CD4-positive, alpha-beta T cell treated with Interleukin-12 subunit alpha and Interleukin-12 subunit beta, for 1 hour (primary cell): ENCODE measurements at places on chromosomes 7 and 10.

- DNase-seq, result no peak
These were observed 2.8 kb downstream of the STK32C start for GRCh38 chr10:132304756-132305509.

DNA sequence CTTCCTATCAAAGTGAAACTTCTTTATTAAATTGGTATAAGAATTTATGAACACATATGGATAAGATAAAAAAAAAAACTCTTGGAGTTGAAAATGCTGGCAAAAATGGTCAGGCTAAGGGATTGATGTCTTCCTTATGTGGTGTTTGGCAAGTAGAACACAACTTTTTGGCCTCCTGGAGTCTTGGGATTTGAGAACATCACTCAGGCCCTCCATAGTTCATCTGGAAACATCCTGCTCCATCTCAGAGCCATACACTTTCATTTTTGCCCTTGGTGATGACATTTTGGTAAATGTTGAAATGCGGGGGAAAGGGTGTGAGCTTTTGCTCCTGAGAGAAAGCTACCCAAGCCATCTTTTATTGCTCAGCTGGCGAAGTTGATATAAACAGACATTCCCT is 27.5 kb upstream of the BTBD16 start:
- DNase-seq, result no peak

GRCh38 chr7:1136841-1137516 is 23.0 kb downstream of the ZFAND2A start:
- no peak for DNase-seq

DNA sequence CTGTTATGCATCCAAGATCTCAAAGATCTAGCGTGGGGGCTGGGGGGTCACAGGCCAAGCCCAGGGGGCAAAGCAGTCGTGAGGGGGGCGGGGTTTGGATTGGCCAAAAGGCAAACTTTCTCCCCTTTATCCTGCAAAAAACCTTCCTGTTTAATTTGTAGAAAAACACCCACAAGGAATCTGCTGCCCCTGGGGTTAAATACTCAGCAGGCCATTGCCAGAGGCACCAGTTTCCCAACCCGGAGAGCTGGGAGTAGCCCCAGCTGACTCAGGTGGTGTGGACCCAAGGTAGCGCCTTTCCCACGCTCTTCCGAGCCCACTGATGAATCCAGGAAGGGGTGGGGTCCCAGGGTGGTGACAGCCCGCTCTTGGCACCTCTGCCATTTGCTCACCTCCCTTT is 21.4 kb downstream of the KCP start:
- no peak for DNase-seq

DNA sequence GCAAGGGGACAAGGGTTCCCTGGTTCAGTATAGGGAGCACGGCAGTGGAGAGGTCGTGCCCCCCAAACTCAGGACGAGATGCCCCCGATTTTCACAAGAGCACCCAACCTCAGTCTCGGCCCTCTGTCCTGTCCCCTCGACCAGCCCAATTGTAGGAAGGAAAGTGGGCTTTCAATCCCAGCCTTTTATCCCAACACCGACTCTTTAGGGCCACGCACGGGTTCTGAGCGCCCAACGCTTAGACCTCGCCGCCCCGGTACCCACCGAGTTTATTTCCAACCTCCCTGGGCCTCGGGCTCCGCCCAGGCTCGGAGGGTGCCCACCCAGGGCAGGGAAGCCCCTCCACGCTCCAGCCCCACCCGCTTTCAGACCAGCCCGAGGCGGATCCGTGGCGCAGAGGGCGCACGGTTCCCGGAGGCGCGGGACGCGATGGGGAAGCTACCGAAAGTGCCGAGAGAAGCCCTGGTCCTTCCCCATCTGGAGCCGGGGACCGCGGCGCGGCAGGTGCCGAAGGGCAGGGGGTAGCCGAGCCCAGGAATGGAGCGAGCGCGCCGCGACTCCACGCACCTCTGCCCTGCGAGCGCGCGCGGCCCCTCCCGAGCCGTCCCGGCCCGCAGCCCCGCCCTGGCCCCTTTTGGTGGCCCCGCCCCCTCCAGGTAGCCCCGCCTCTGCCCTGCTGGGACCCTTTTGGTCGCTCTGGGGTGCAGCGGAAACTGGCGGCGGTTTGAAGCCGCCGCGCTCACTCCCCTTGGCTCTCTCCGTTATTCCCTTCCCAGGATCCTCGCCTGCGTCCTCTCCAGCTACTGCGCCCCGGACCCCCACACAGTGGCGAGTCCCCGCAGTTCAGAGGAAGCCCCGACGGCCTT is 20.4 kb downstream of the GRID2IP start:
- peak; percentile 67 for DNase-seq

- DNase-seq, result no peak
These were observed 335.4 kb upstream of the MTPN start for GRCh38 chr7:136312592-136312991.

DNA sequence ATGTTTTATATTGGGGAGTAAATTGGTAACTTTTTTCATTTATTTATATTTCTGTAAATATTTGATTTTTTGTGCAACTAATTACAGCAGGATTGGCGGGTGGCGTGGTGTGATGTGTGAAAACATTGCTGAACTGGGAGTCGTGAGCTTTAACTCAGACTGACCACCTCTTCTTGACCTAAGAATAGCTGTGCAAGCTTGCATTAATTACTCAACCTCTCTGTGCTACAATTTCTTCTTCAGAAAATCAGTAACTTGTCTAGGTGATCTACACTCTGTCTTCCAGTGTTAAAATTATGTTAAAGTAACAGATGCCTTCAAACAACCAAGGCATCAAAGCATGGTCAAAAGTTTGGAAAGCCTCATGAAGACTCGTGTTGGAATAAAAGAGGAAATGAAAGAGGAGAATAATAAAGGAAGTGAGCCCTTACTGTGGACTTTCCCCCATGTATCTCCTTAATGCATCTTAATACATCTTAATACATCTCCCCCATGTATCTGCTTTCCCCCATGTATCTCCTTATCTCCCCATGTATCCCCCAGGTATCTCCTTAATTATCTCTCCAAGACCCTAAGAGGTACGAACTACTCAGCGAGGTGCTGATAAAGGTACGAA is 71.2 kb downstream of the SVIL start:
- DNase-seq, result no peak

DNA sequence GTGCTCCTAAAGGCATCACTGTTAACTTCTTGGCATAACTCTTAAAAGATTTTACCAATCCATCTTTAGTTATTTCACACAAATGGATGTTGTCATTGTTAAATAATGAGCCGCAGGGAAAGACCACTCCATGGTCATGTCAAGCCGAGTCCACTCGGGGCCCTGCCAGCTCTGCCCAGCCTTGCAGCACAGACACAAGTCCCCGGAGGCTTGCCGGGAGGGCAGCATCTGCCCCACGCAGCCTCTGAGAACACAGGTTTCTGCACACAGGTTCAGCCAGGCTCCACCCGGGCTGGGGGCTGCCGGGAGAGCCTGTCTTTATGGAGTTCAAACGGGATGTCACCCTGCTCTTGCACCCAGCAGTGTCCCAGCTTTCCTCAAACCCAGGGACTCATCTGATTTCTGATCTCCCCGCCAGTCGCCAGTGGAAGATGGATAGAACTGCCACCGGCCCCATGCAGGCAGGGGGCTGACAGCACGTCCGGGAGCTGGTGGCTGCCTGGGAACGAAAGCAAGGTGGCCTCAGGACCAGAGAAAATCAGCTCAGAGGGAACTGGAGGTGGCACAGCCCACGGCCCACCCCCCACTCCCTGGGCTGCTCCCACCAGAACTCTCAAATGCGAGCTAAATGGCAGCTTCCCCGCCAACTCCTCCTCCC is 156.2 kb downstream of the TCERG1L start:
- no peak for DNase-seq

- no peak for DNase-seq
These were observed 93.3 kb downstream of the SORCS3 start for GRCh38 chr10:104734433-104734832.

DNA sequence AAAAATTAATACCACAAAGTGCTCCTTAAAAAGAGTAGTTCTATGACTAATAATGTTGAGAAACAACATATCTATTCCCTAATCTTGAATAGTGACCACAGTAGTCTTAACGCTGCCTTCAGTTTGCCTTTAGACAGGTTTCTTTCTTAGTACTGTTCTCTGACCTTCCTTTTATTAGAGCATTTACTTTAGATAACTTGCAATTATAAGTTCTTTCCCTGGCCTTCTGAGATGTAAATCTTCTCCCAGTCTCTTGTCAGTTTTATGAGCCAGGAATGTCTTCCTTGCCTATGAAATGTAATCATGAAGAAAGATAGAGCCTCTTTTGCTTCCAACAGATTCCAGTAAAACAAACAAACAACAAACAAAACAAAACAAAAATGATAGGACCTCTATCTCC is 1119.8 kb upstream of the LRRTM3 start:
- no peak for DNase-seq

DNA sequence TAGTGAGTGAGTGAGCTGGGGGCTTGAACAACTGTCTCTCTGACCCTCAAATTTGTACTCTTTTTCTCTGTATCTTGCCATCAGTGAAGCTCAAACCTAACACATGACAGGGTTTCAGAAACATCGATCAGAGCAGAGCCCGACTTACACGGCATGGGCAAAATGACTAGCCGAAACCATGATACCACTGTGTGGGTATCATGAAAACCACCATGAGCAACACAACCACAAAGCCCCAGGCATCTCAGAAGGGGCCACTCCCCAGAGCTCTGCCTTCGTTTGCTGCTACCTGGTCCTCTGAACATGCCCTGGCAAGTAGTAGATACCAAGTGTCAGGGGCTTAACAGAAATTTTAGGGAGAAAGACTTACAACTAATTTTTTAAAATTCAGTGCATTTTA is 308.5 kb downstream of the WDR11 start:
- no peak for DNase-seq

DNA sequence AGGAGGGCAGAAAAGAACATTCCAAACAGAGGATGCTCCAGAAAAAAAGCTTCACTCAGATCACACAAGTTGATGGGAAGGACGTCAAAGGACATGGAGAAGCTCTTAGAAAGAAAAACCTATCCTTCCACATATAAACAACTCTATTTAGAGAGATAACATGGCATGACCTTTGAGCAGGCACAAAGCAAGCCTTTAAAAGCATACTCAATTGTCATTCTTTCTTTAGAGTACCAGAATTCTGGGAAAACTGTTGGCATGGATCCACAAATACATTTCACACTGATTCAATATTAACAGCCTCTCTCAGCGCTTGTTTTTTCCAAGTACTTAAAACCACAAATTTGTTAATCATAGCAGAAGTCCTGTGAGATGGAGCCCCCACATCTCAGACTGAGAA is 7.3 kb upstream of the ABLIM1 start:
- no peak for DNase-seq

- DNase-seq, result no peak
These were observed 69.9 kb upstream of the PTPRZ1 start for GRCh38 chr7:121803039-121803438.

- DNase-seq, result no peak
These were observed 66.6 kb downstream of the AGMO start for GRCh38 chr7:15495170-15495569.

DNA sequence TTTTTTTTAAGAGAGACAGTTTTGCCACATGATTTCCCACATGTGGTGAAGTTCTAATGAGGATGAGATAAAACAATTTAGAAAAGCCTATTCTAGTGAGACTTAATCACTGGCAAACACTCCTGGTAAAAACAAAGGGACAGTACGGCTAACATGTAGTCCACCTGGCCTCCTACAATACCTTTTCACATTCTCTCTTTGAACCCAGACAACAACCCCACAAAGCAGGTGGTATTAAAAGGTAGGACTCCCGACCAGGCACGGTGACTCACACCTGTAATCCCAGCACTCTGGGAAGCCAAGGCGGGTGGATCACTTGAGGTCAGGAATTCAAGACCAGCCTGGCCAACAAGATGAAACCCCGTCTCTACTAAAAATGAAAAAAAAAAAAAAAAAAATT is 12.4 kb downstream of the PARD3 start:
- no peak for DNase-seq

GRCh38 chr7:46654546-46655443 is 733.7 kb upstream of the IGFBP3 start:
- DNase-seq, result no peak

GRCh38 chr10:12801214-12802087 is 200.1 kb downstream of the CCDC3 start:
- no peak for DNase-seq

GRCh38 chr7:12031186-12031585 is 179.9 kb upstream of the TMEM106B start:
- DNase-seq, result no peak

DNA sequence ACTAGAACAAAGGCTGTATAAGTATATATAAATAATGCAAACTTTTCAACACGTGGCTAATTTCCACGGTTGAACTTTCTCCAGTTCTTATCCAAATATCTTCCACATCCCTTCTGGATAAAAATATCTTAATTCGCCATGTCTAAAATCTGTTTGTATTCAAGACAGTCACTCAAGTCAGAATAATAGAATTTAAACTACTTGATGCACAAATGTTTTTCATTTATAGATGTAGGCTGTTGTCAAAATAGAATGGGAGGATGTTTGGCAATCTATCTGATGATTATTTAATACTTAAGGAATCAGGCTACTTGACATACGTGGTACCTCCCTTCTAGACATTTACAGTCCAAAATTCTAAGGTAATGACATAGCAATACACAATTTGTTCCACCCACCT is 204.3 kb downstream of the TWIST1 start:
- DNase-seq, result no peak

GRCh38 chr7:191981-192649 is at the start of gene FAM20C:
Gene FAM20C, plus strand, starts transcription at chr7:192571. Its CDS starts 629 bp downstream, at chr7:193200.
- DNase-seq, result peak; percentile 32

GRCh38 chr7:88150033-88150432 is 69.8 kb downstream of the SRI start:
- DNase-seq, result no peak

GRCh38 chr10:59234194-59234593 is 57.8 kb downstream of the PHYHIPL start:
- DNase-seq, result no peak

GRCh38 chr10:53134050-53134449 is 361.5 kb upstream of the MBL2 start:
- DNase-seq, result no peak

DNA sequence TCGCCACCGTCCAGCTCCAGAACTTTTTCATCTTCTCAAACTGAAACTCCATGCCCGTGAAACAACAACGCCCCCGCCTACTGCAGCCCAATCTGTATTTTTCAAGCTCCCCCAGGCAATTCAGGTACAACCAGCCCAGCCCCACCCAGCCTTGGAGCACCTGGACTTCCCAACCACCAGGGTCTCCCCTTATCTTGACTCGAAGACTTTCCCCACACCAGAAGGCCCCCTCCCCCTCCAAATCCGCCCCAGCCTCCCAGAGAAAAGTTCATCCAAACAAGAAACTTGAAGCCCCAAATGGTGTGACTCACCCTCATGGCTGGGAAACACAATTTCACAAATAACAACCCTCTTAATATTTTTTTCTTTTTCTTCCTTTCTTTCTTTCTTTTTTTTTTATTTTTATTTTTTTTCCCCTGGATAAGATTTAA is 10.6 kb downstream of the ZCCHC24 start:
- no peak for DNase-seq

DNA sequence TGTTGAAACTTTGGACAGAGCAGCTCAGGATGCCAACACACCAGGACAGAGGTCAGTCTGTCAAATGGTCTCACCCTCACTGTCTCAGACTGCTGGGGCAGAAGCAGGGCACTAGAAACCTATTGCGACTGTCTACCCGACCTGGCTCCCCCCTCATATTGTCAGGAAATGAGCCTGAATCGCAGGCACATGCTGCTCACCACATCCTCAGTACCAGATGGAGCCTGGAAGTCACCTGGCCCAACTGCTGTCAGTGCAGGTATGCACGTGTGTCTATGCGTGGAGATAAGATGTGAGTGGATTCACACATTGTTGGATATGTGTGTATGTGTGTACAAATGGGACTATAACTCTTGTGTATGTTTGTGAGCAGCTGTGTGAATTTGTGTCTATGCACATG is 3.2 kb upstream of the CDHR1 start:
- peak; percentile 23 for DNase-seq
